ENCODE measurements at places on chromosomes 12 and 14.

- no peak for DNase-seq
Measured at GRCh38 chr12:47249082-47249481, 169.3 kb upstream of the AMIGO2 start.

GRCh38 chr14:68103853-68104252, 284.3 kb downstream of the RAD51B start:
- no peak for DNase-seq

DNA sequence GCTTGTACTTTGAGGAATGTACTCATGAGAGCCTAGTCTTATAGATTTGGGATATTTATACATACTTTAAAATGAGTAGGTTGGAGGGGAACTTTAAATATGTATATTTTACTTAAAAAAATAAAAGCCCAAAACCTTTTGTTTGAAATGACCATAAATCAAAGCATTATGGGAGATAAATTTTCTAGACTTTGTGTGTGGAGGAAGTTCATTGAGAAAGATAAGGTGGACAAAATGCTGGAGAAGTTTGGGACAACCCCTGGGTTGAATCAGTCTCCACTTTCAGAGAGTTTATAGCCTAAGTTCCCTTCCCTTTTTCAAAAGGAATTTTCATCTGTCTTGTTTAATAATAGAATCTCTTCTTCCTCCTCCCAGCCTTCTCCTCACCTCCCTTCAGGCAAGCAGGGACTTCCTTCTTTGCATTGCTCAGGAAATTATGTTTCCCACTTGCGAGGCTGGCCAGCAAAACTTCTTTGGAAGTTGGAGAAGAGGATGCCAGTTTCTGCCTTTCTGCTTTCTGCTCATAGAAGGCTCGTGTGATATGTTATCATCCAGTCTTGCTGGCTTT, 54.2 kb downstream of the CHST11 start:
- no peak for DNase-seq

GRCh38 chr14:105943973-105944602, 417.7 kb downstream of the TMEM121 start:
- no peak for DNase-seq

DNA sequence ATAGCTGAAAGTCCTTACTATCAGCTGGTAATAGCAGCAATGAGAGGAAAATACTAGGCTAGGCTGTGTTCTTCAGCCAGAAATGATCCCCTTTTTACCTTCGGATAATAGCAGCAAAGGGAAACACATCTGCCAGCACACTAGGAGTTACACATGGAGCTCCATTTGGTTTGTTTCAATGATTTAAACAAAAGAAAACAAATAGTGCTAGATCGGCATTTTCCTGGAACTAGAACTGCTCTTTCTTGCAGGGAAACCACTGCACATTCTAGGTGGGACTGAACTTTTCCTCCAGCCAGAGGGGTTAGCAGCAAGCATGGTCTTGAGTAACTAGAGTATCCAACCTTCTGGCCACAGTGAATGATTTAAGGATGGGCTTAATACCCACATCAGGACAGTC, 117.6 kb downstream of the PDE6H start:
- DNase-seq = no peak

DNA sequence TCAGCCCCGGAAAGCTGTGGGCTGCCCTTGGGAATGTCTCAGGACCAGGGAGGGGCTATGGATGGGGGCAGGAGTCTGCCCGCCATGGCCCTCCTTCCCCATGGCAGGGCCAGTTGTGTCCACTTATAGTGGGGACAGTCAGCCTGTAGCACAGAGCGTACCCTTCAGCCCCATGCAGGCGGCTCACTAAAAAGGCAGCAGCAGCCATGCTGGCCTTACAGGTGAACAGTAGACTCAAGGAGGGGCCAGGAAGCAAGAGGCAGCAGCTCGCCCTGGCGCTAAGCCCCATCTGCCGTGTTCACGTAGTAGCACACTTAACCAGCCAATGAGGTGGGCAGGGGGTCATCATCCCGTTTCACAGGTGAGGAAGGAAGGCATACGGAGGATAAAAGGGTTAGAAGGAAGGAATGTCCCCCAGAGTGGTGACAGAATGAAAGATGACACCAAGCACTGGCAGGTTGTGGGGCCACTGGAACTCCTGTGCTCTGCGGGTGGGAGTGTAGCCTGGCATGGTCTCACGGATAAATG, 52.7 kb downstream of the FAM222A start:
- DNase-seq = no peak

DNA sequence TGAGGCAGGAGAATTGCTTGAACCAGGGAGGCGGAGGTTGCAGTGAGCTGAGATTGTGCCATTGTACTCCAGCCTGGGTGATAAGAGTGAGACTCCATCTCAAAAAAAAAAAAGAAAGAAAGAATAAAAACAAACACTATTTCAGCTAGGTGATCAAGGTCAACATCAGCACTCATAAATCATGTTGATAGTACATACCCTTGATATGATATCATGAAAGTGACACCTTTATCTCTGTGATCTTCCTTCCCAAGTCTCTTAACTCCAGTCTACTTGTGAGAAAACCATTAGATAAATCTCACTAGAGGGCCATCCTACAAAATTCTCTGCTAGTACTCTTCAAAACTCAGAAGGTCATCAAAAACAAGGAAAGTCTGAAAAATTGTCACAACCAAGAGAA, 44.2 kb upstream of the PTGR2 start:
- no peak for DNase-seq

All from LHCN-M2 (cell line).